ENCODE measurements at places on chromosomes 7 and 10. TPM values are rescaled to one million over a fixed set of nuclear protein-coding genes. Genes with fewer than 3 reads are reported as not detected.

- no peaks in the 10 kb centered on the region for H3K27me3 ChIP-seq
- no peak for DNase-seq
- H3K4me1 ChIP-seq = no peaks in the 10 kb centered on the region
- H3K4me3 ChIP-seq = no peak overlapping the region
- H3K36me3 ChIP-seq = no peaks in the 10 kb centered on the region
- H3K27ac ChIP-seq = no peak overlapping the region
These were observed 43.1 kb downstream of the TEX36 start for GRCh38 chr10:125639846-125640245.

Gene CHCHD3
- 34.3 TPM for total RNA-seq

DNA sequence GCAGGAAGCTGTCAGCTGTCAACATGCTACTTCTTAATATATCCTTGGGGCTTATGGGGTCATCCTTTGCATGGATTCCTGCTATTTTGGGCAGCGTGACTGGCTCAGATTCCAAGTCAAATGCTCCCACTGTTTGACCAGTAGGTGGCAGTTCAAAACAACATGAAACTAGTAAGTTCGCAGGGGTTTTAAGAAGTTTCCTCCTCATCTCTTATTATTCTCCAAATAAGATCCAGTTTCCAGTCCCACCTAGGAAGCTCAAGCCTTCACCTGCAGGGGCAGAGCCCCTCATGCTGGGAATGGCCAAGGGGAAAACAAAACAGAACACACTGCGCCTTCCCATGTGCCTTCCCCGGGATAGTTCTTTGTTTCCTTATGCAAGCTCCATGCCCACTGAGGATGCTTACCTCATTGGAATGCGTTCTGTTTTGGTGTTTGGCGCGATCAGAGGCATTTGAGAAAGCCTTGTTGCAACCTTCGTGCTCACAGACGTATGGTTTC, 259.8 kb downstream of the GLI3 start:
- H3K27me3 ChIP-seq = no peaks in the 10 kb centered on the region
- H3K4me3 ChIP-seq = no peak overlapping the region
- no peaks in the 10 kb centered on the region for H3K36me3 ChIP-seq
- H3K4me1 ChIP-seq = peaks cover 6% of the 10 kb centered on the region
- no peak overlapping the region for H3K27ac ChIP-seq

GRCh38 chr7:130566168-130566897, 74.4 kb downstream of the MEST start:
- no peak for DNase-seq
- H3K27me3 ChIP-seq = no peaks in the 10 kb centered on the region
- no peaks in the 10 kb centered on the region for H3K36me3 ChIP-seq
- H3K4me3 ChIP-seq = no peak overlapping the region
- peaks cover 4% of the 10 kb centered on the region for H3K4me1 ChIP-seq
- no peak overlapping the region for H3K27ac ChIP-seq

Gene SPDYE16
- 0.74 TPM for total RNA-seq

Gene DKK1
- not detected for total RNA-seq

DNA sequence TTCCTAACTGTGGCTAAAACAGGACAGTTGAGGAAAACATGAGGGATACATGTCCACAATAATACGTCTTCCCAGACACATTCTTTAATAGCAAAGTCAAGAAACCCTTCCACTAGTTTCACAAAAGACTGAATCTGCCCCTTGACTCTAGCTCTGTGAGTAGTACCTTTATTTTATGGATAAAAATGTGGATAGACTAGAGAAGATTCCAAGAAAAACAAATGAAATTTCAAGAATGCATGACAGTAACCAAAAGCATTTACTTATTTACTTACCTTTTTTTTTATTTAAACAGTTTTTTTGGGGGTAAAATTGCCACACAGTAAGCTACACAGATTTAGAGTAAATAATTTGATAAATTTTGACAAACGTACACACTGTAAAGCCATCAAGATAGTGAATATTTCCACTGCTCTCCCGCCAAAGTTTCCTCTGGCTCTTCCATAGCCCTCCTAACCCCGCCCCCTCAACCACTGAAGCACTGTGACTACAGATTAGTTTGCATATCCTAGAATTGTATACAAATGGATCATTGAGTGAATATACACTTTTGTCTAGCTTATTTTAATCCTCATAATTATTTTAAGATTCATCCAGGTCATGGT, 420.4 kb upstream of the ZMIZ1 start:
- no peaks in the 10 kb centered on the region for H3K36me3 ChIP-seq
- H3K4me3 ChIP-seq = no peak overlapping the region
- H3K27me3 ChIP-seq = no peaks in the 10 kb centered on the region
- H3K27ac ChIP-seq = no peak overlapping the region
- no peak for DNase-seq
- H3K4me1 ChIP-seq = no peaks in the 10 kb centered on the region

Gene EXOSC1
- total RNA-seq = 26.1 TPM

- no peak overlapping the region for H3K27ac ChIP-seq
These were observed 360.8 kb downstream of the CRPPA start for GRCh38 chr7:16060502-16060901.

Gene GPR146
- 8.4 TPM for total RNA-seq

Gene LRMDA
- total RNA-seq = 30.7 TPM
